Stimulated activated CD8-positive, alpha-beta memory T cell treated with anti-CD3 and anti-CD28 coated beads, Interleukin-4, amount 100 ng/mL, for 1 hour (primary cell): ENCODE measurements at places on chromosomes 13 and 19.

DNA sequence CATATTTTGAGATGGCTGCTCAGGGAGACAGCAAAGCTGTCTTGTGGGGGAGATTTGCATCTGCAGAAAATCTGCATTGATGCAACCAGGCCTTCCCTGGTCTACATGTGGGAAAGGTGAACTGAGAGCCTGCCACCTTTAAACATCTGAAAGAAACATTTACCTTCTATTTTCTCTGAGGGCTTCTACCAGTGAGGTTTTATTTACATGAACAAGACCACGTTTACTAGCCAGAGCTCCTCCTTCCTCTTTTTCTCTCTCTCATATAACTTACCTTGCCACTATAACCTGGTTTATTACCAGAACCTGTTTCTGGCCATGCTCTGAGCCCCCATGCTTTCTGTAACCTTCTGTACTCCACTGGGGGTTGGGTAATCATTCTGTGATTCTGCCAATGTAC, 14.4 kb upstream of the RUBCNL start:
- DNase-seq: no peak

- no peak for DNase-seq
Observed at GRCh38 chr19:50509366-50509765, 1.6 kb downstream of the JOSD2 start.

GRCh38 chr19:41233748-41234240, 14.8 kb downstream of the AXL start:
- no peak for DNase-seq

DNA sequence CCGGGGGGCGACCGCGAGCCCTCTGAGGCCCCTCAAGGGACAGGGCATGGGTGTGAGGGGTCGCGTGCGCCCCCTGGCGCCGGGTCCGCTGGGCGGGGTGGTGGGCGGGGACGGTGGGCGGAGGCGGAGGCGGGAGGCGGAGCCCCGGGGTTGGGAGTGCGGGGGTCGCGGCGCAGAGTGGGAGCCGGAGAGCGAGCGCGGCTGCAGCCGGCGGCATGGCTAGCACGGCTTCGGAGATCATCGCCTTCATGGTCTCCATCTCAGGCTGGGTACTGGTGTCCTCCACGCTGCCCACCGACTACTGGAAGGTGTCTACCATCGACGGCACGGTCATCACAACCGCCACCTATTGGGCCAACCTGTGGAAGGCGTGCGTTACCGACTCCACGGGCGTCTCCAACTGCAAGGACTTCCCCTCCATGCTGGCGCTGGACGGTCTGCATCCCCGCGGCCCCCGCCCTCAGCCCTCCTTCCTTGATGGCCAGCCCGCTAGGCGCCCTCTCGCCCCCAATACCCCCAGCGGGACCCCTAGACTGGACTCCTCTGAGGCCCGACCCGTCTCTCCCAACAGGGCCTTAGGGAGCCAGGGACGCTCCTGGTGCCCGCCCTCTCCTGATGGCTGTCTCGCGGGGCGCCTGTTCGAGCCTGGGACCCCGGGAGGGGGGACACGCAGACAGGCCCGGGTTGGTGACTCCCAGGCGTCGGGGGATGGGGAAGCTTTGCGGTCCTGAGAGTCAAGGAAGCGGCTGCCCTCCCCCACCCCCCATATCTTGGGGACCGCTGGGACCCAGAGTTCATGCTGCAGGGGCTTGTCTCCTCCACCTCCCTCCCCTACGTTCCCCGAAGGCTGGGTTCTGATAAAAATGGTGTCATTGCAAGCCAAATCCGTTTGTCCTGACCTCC, at the start of gene CLDN10:
TSS of gene CLDN10 (plus strand) at position 182 of the 903 bp plus-strand sequence. CDS start at position 216, 34 bp downstream.
- DNase-seq: no peak

- DNase-seq: no peak
Observed at GRCh38 chr13:19123502-19123901, 58.1 kb downstream of the TUBA3C start.

DNA sequence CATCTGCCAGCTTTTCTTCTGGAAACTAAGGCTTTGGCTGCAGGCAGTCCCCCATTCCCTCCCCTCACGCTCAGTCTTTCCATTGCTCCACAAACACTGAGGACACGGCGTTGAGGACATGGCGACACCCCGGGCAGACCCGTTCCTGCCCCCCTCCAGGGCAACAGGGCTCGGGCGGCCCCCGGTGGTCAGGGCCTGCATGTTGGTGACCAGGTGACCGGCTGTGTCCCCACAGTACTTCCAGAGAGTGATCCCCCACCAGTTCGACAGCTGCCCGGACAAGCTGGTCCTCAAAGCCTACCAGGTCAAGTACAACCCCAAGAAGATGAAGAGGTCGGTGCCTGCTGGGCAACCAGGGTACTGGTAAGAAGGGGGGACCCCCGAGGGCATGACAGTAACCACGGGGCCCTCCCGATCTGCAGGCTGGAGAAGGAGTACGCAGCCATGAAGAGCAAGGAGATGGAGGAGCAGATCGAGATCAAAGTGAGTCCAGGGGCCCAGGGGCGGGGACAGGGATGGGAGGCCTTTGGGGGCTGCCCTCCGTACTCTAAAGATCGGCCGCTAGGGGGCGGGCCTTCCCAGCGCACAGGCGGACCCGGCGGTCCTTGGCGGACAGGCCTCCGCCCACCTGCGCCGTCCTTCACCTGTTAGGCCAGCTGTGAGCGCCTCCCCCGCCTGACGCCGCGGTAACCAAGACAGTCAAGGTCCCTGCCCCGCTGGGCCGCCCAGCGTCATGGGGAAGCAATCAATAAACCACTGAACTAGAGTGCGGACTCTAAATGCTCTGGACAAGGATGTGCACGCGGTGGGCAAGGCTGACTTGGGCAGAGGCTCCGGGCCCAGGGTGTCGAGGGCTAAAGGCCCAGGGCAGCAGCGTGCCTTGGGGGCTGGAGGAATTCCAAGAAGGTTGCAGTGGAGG, 21.1 kb downstream of the PRR36 start:
- DNase-seq: peak; percentile 43

DNA sequence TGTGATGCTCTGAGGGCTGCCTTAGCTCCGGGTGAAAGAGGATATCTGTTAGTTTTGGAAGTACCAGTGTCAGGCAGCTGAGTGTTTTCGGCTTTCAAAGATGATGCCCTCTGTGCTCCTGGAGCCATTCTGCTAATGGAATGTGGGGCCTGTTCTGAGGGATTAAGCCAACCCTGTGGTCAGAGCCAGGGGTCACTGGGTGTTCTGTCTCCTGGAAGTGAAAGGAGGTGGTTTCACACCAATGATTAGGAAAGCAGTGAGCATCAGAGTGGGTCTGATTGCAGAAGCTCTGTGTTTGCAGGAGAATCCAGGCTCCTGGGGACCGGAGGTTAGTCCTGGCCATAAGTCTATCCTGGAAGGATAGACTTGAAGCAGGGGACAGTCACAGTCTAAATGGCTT, 94.6 kb downstream of the UQCRFS1 start:
- DNase-seq: no peak

DNA sequence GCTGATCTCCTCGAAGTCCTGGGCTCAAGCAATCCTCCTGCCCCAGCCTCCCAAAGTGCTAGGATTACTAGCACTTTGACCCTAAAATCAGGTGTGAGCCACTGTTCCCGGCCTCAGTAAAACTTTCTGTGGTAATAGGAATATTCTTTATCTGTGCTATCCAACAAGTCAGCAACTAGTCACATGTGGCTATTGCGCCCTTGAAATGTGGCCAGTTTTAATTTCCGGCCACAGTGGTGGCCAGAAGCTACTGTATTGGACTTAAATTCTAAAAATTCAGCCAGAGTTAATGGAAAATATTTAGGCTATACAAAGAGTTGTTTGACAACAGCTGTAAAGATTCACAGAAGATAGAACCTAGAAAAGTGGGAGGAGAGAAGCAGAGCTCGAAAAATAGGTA, 30.0 kb downstream of the KEAP1 start:
- no peak for DNase-seq

DNA sequence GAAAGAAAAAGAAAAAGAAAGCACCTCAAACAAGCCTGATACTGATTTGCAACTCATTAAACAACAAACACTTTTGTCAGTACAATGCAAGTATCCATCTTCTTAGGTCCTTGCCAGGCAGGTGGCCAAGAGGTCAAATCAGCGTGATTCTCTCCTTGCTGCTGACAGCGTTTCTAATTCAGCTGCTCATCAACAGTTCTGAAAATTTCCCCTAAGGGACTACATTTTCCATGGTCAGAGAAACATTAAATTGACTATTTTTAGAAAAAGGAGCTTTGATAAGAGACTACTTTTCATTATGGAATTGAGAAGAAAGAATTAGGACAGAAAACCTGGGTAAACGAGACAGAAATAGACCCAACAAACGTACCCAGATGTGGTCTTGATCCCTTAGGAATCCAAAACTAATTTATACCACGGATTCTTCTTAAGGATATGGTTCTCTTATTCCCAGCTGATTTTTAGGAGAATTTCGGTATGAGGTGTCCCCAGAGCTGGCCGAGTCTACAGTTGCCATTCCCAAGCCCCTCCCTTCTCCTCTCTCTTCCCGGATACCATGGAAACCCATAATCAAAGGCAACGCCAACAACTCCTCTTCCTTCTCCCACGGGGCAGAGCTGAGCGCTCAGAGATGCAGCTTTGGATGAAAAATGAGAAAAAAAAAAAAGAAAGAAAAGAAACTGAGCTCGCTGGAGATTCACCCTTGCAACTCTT, 29.5 kb upstream of the CEBPG start:
- no peak for DNase-seq

GRCh38 chr19:45668342-45668871, 386 bp downstream of the GIPR start:
- no peak for DNase-seq

- no peak for DNase-seq
Observed at GRCh38 chr19:48170817-48171347, 402 bp downstream of the ZSWIM9 start.

DNA sequence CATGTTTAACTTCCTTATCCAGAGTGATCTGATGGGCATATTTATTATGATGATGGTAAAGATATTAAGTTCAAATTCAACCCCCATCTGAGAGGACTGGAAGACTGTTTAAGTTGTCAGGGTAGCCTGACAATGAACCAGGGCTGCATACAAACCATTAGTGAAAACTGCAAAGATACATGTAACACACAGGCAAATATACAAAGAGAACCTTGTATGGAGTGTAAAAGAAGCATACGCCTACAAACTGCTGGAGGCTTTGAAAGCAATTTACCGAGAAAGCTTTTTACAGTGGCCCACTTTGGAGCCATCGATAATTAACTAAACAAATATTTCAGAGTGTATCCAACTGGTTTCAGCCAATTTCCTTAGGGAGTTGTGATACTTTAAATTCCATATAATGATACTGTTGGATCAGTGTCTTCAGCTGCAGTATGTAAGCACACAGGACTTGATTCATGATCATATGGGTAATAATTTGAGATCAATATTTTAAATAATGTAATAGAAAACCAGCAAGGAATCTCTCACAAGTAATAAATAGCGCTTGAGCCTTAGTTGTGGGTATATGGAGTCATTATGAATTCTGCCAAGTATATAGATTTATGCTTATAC, 231.5 kb upstream of the SPRY2 start:
- no peak for DNase-seq

- no peak for DNase-seq
Observed at GRCh38 chr19:42465827-42466280, 23.1 kb upstream of the CXCL17 start.

- no peak for DNase-seq
Observed at GRCh38 chr19:45499196-45500180, 1.2 kb downstream of the PPM1N start.

GRCh38 chr13:23805122-23805521, 84.1 kb downstream of the MIPEP start:
- no peak for DNase-seq

- no peak for DNase-seq
Observed at GRCh38 chr13:45416516-45417128, 1.6 kb downstream of the SLC25A30 start.

DNA sequence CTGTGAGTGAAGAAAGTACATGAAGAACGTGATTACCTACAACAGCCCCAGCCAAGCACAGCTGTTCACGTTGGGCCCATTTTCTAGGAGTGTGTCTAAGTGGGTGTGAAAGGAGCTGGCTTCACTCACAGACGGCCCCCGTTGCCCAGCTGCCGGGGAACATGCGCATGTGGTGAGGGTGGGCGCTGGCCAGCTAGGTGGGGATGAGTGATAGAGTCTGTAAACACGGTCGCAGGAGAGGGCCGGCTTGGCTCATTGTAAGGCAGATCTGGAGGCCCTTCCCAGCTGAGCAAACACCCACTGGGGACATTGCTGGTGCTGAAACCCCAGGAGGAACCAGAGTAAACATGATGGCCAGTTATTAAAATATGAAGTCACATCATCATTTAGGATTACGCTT, 160.5 kb downstream of the TEX29 start:
- DNase-seq: no peak

GRCh38 chr19:14554382-14554812, 17.5 kb downstream of the NDUFB7 start:
- DNase-seq: no peak

DNA sequence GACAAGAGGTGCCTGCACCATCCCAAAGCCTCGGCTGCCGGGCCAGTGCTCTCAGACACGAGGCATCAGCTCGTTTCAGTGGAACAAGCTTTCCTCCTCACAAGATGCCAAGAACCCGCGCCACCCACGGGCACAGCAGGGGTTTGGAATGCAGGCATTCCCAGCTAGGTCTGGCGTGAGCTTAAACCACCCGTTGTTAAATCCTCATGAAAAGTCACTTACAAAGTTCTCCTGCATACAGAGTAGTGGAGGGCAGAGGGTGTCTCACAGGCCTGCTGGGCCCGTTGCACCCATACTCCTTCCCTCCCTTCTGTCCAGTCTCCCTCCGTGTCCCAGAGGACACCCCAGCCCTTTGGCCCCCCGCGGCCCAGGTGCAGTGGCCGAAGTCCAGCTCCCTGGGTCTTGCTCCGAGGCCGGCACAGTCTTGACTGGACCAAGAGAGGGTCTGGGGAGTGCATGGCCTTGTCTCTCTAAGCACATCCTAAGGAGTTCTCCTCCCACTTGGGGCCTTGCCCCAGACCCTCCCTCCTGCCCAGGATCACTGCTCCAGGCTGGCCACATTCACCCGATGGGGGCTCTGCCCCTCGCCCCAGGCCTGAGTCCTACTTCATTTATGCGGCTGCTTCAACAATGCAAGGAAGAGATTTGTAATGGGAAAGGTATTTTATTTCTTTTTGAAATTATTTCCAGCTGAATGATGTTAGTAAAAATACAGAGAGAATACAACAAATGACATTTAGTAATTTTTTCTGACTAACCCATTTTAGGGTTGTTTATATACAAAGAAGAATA, 35.2 kb upstream of the GRTP1 start:
- no peak for DNase-seq
